Gastrocnemius medialis (tissue), 4 donors: ENCODE measurements at places on chromosomes 1 and 21. TPM values are rescaled to one million over a fixed set of nuclear protein-coding genes. Genes with fewer than 3 reads are reported as not detected.
A peak's percentile ranks its signal among the peaks of the same experiment; 100 is the strongest.

DNA sequence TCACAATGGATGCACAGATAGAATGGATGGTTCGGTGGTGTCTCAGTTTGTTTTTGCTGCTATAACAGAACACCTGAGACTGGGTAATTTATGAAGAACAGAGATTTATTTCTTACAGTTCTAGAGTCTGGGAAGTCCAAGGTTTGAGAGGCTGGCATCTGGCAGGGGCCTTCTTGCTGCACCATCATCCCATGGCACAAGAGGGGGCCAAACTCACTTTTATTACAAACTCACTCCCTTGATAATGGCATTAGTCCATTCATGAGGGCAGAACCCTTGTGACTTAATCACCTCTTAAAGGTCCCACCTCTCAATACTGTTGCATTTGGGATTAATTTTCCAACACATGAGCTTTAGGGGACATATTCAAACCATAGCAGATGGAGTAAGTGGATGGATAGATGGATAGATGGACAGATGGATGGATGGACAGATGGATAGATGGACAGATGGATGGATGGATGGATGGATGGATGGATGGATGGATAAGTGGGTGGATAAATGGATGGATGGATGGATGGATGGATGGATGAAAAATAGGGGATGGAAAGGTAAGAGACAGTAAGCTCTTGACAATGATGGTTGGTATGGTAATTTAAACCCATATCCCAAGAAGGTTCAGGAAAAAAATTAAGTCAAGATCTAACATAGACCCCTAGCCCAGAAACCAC lies 16.5 kb downstream of the CAMK2N1 start:
- H3K36me3 ChIP-seq = no peaks in the 10 kb centered on the region
- H3K4me3 ChIP-seq = no peak overlapping the region
- no peak overlapping the region for H3K27ac ChIP-seq
- H3K27me3 ChIP-seq = no peaks in the 10 kb centered on the region

The RASSF5 gene
- 12.7 TPM for total RNA-seq

The KLHDC7A gene
- total RNA-seq = not detected

GRCh38 chr1:221520250-221520649 lies 221.6 kb downstream of the DUSP10 start:
- no peak overlapping the region for H3K4me3 ChIP-seq
- DNase-seq = no peak
- H3K4me1 ChIP-seq = no peaks in the 10 kb centered on the region
- H3K27me3 ChIP-seq = no peaks in the 10 kb centered on the region

DNA sequence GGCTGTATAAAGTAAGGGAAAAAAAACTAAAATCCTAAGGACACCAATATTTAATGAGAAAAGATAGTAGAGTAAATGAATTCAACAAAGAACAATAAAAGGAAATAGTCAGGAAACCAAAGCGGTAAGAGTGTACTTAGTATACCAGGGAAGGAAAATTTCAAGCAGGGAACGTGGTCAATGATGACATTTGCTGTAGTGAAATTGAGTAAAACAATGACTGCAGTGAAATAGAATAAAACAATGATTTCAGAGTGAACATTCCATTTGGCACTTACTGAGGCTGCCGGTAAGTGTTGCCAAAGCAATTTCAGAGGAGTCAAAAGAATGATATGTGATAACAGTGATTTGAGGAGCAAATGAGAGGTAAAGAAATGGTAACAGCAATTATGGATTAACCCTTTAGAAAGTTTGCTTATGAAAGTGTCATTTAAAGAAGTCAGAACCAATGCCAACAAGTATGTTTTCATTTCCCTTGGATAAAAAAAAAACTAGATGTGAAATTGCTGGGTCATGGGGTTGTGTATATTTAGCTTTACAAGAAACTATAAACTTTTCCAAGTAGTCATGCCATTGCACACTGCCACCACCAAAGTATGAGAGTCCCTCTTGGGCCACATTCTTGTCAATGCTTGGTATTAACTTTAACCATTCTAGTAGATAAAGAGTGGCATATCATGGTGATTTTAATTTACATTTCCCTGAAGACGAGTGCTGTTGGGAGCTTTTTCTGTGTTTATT lies 50.5 kb downstream of the VCAM1 start:
- no peak overlapping the region for H3K27ac ChIP-seq
- no peak for DNase-seq
- H3K4me3 ChIP-seq = no peak overlapping the region

The DPT gene
- total RNA-seq = 16.4 TPM

- no peak for DNase-seq
- H3K27me3 ChIP-seq = no peaks in the 10 kb centered on the region
- H3K4me3 ChIP-seq = no peak overlapping the region
- H3K4me1 ChIP-seq = peaks cover 15% of the 10 kb centered on the region
- no peaks in the 10 kb centered on the region for H3K36me3 ChIP-seq
- H3K27ac ChIP-seq = no peak overlapping the region
Measured at GRCh38 chr1:89605692-89606091, 27.2 kb upstream of the LRRC8C start.

The LCE1D gene
- not detected for total RNA-seq

DNA sequence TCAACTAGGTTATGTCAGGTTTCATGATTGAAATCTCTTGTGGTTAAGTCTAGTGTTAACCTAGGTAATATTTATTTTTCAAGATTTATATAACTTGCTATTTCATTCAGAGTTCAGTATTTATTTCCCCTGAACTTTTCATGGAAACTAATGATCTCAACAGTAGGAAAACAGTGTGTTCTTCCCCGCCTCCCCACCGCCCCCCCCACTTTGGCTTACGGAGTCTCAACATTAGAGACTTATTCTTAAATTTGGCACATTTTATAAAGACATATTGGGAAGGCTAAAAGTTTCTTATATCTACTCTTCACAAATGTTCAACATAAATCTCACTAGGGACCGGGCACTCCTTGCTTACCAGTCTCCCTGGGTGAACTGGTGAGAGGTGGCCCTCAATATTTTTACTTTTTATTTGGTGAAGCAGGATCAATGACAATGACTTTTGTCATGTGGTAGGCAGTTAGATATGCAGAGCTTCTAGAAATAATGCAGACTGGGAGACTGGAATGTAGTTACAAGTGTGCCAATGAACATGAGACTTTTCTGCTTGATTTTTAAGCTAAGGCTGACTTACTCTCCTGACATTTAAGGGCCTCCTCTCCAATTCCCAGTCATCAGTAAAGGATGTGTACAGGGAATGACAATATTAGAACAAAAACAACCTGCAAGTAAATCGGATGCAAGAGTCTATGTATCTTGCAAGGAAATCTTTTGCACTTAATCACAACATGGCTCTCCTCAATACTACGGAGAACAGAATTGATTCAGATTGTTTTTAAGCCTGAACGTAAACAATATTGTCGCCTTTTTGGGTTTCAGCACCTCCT lies 1.7 kb upstream of the MAN1A2 start:
- H3K4me3 ChIP-seq = peak overlapping the region; percentile 90
- peaks cover 33% of the 10 kb centered on the region for H3K4me1 ChIP-seq
- H3K27me3 ChIP-seq = no peaks in the 10 kb centered on the region
- no peaks in the 10 kb centered on the region for H3K36me3 ChIP-seq
- no peak for DNase-seq
- peak overlapping the region; percentile 97 for H3K27ac ChIP-seq

The MAN1C1 gene
- 2.7 TPM for total RNA-seq

- H3K4me3 ChIP-seq = no peak overlapping the region
- H3K36me3 ChIP-seq = peaks cover 29% of the 10 kb centered on the region
- no peak for DNase-seq
- peak overlapping the region; percentile 57 for H3K27ac ChIP-seq
- peaks cover 18% of the 10 kb centered on the region for H3K4me1 ChIP-seq
Measured at GRCh38 chr1:12014141-12014991, 4.9 kb upstream of the MIIP start.
